Stimulated activated CD8-positive, alpha-beta memory T cell treated with anti-CD3 and anti-CD28 coated beads, Interleukin-4, amount 100 ng/mL, for 1 hour (primary cell): ENCODE measurements at places on chromosomes 3 and 15.

DNA sequence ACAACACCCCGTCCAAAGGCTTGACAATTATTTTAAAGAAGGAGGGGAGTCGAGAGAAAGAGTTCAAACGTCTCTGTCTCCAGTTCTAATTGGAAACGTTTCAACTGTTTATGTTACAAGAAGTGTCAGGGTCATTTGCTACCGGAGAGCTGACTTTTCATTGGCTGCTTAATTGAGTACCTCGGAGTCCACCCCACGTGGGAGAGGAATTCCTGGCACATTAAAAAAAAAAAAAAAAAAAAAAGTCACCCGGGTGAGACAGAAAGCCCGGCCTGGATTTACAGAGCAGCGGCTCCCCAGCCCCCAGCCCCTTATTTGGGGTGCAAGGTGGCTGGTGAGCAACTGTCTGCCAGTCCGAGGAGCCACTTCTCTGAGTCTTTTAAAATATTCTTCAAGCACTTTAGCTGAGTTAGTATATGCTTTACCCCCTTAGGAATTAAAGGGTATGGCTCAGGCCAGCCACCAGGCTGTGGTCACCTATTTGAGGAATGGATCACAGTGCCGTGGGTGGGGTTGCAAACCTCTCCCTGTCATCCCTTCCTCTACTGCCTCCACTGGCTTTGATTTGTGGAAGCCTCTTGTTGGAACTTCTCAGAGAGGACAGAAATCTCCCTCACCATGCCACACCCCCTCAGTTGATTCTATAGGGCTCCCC lies 3.9 kb upstream of the TLE3 start:
- no peak for DNase-seq

DNA sequence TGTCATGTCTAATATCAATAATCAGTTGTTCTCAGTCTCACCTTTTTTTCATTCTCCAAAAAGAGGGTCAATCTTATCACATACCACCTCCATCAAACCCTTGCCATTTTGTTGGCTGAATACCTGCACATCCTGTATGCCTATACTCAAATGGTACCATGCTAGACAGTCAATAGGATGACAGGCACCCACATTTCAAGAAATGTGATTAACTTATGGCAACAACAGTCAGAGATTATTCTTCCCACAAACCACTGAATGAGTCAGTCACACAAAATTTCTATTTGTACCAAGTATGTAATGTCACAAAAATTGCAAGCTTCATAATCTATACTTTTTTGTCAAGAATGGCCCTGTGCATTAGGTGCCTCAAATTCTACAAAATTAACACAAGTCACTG lies 5.1 kb upstream of the SLC27A2 start:
- DNase-seq = no peak

DNA sequence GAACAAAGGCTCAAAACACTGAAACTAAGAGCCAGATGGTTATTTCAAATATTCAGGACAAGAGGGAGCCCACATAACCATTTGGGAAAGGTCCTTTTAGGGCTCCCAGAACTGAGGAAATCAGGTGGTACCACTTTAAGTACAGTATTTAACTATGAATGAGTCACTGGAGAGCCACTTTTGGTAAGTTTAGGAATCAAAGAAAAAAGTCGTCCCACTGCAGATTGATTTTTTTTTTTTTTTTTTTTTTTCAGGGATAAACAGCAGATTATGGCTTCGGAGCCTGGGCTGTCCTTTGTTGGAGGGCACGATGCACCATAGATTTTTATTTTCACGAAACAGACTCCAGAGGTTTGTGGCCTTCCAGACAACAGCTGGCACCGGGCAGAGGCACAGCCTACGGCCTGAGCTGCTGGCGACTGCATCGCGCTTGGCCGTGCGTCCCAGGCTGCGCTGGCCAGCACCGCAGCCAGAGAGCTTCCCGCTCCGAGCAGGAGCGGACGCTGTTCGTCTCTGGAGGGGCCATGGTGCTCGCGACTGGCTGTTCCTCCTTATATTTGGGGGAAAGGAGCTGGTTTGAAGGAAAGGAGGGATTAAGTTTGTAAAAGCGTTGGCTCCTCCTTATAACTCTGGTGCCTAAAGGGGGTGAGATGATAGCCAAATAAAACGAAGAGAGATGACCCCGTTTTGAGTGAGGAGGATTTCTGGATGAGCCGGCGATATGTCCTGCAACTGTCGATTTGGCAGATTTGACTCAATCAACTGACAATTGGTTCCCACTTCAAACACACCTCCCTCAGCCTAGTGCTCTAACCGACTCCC lies 152.9 kb upstream of the GOLIM4 start:
- DNase-seq = no peak

- DNase-seq = no peak
Observed at GRCh38 chr15:78937132-78937739, 7.6 kb downstream of the CTSH start.
